ENCODE measurements at places on chromosomes 3 and 15.

DNA sequence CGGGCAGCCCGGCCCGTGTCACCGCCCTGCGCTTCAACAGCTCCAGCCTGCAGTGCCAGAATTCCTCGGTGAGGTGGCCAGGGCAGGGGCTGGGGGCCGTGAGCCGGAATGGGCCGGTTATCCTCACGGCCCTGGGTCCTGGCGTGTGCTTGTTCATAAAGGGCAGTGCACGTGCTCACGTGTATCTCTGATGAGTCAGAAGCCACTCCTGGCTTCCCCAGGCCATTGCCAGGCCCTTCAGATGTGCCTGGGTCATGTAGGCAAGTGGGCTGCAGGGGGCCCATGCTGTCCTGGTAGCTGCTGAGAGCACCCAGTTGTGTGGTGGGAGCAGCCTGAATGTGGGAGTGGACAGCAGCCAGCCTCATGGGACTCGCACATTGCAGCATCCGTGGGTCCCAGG lies 29.2 kb downstream of the PLXNA1 start:
- no peak for DNase-seq

DNA sequence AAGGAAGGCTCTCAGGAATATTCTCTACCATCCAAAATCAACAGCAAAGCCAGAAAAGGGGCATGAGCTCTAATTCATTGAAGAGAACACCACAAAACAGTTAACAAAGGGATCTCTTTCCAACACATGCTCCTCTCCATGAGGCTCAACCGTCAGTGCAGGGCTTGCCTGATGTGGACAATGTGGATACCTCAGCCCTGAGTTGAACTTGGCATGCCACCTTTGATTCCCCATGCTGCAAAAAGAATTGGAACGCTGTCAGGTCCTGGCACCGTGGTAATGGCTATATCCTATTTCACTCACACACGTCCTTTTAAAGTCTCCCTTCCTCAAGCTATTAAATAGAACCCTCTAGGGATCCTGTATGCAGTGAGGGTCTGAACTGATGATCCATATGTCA lies 30.7 kb upstream of the IP6K2 start:
- no peak for DNase-seq

- DNase-seq = no peak
Observed at GRCh38 chr3:130276203-130276803, 69.2 kb upstream of the COL6A5 start.

DNA sequence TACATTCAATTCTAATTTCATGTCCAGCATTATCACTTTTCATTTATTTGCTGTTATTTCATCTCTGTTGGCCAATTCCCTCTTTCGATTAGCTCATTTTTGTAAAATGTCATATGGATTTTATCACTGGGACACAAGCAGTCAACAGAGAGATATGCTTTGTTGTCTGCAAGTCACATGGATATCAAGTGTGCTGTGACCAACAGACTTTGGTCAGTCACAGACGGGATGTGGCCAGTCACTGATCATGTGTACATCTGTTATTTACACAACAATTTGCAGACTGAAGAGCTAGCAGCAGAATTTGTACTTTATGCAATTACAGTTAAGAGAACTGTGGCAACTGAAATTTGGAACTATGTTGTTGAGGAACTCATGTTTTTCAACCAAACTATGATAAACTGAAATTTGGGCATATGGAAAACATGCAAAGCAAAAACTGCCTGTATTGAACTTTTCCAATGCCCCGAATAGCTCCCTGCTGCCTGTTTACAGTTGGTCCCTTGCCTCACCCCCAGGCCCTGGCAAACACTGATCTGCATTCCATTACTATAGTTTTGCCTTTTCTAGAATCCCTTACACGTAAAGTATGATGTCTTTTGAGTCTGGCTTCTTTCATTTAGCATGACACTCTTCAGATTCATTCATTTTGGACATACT lies 104.4 kb downstream of the RPL22L1 start:
- DNase-seq = no peak

GRCh38 chr3:129942296-129942695 lies 32.2 kb upstream of the TRH start:
- peak; percentile 45 for DNase-seq

GRCh38 chr15:57156210-57156884 lies 220.0 kb upstream of the CGNL1 start:
- no peak for DNase-seq

- DNase-seq = no peak
Observed at GRCh38 chr3:195860456-195860855, 47.9 kb downstream of the TNK2 start.

DNA sequence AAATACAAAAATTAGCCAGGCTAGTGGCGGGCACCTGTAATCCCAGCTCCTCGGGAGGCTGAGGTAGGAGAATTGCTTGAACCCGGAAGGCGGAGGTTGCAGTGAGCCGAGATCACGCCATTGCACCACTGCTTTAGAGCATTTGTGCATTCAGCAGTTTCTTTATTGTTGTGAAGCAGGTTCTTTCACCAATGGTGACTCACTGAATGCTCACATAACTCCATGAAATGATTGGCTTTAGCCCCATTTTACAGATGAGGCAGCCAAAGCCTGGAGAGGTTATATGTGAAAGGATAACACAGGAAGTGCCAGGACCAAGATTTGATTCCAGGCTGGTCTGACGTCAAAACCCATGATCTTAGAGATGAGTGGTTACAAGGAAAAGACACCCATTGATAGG lies 195.2 kb downstream of the SLCO3A1 start:
- no peak for DNase-seq

- no peak for DNase-seq
Observed at GRCh38 chr15:22878103-22878502, 39.6 kb downstream of the NIPA2 start.

GRCh38 chr3:172283841-172284357 lies 164.4 kb downstream of the GHSR start:
- DNase-seq = no peak

- DNase-seq = no peak
Observed at GRCh38 chr3:113079218-113079961, 88.6 kb downstream of the GTPBP8 start.

DNA sequence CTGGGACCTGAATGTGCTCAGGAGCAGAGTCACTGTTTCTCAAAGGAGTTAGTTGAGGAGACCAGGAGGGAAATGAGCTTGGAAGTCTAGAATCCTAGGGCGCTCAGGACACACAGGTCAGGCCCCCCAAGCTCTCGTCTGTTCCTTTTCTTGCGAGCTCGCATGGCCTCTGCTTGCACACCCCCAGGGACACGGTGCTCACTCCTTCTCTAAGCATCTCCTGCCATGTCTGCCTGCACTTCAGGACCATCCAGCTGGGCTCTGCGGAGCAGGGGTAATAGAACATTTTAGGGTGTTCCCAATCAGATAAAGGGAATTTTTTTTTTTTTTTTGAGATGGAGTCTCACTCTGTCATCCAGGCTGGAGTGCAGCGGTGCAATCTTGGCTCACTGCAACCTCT lies 213.2 kb downstream of the XXYLT1 start:
- DNase-seq = no peak

GRCh38 chr3:32392536-32393302 lies 1.1 kb downstream of the CMTM7 start:
- DNase-seq = peak; percentile 51

DNA sequence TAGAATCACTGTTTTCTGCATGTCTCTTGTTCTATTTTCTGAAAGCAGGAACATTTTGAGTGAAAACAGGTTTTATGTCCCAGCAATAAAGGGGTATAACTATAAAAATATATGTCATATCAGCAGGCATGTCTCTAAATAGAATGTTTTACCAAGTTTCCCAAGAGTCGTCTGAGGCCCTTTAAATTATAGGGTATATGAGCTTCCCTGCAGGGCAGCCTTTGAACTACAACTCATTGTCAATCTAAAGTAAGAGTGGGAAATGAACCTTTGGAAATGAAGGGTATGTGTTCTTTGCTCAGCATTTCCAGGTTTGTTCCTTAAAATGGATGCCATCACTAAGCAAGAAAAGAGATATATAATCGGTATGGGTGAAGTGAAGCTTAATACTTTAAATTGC lies 138.6 kb downstream of the LSAMP start:
- DNase-seq = no peak

DNA sequence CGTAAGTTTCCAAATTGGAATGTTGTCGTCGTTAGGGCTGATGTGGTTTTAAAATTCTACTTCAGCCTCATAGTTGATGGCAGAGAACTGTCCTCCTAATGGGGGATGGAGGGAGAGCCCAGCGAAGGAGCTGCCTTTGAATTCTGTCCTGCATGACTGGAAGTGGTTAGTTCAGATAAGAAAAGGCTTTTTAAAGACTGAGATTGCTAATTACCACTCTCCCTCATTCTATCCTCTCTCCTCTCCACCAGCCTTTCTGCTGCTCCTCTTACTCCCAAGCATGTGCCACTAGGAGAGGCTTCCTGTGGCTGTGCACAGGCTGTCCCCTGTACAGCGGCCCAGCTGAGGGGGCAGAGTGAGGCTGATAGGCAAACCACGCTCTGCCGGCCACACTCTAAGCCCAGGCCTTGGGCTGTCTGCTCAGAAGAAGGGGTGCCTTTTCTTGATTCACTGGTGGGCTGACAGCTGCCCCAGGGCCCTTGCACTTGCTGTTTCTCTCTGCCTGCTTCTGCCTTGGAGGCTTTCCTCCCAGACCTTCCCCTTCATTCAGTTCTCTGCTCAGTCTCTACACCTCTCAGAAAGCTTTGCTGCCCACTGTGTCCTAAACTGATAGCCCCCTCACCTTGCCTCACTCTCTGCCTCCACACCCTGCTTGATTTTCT lies 8.7 kb upstream of the PAQR9 start:
- no peak for DNase-seq

DNA sequence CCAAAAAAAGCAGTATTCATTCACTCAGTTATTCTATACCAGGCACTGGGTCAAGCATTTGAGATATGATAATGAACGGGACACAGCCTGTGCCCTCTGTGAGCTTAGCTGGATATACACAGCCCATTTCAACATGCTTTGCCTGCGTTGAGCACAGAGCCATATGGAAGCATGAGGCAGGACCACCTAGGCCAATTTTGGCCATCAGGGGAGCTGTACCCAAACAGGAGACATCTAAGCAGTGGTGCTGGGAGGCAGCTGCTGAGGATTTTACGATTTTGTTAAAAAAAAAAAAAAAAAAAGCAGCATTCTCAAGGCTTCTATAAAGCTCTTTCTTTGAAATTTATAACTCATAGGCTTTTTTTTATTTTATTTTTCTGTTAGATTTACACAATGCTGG lies 87.2 kb upstream of the SLC2A2 start:
- DNase-seq = no peak

GRCh38 chr3:72345237-72345878 lies 502.9 kb downstream of the SHQ1 start:
- no peak for DNase-seq

DNA sequence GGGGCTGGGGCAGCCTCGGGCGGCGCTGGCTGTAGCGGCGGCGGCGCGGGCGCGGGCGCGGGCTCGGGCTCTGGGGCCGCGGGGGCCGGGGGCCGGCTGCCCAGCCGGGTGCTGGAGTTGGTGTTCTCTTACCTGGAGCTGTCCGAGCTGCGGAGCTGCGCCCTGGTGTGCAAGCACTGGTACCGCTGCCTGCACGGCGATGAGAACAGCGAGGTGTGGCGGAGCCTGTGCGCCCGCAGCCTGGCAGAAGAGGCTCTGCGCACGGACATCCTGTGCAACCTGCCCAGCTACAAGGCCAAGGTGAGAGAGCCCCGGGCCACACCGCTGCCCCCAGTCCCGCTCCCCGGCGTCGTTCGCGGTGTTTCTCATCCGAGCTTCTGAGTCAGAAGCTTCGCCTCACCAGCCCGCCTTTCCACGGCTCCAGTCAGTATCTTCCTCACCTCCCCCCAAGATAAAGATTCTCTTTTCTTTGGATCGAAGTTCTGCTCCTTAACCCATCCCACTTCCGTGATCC lies 600 bp downstream of the FBXO45 start:
- DNase-seq = peak; percentile 51

DNA sequence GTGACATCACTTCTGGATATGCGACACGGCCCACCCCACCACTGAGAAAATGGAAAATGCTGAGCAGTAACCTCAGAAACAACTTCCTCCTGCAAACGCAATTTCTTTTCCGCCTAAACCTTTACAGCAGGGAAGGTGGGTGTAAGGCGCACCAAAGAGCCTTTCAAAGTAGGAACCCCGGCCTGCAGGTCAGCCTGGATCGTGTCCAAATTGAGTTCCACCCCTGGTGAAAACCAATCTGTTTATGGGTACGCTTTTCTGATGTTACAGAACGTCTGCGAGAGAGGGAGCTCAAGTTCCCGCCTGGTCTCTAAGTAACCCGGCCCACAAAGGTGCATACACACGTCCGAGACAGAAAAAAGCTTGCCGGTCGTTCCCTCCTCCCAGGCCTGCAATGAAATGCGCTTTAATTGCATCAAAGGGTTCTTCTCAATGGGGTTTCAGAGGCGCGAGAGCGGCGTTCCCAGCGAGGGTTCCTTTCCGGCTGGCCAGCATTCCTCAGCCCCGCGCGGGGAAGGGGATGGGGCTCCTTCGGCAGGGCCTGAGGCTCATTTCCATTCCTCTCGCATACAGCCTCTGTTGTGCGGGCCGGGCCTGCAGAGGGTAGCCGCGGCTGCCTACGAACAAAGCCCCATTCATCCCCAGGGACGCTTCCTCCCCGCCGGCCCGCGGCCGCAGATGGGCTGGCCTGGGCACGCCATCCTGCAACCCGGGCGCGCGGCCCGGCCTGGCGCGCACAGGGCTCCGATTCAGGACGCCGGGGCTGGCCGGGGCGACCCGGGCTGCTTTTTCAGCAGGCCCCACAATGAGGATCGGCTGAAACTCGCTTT lies 138.1 kb downstream of the TMCO5A start:
- peak; percentile 37 for DNase-seq

- DNase-seq = no peak
Observed at GRCh38 chr3:33067484-33067883, 29.5 kb downstream of the GLB1 start.

DNA sequence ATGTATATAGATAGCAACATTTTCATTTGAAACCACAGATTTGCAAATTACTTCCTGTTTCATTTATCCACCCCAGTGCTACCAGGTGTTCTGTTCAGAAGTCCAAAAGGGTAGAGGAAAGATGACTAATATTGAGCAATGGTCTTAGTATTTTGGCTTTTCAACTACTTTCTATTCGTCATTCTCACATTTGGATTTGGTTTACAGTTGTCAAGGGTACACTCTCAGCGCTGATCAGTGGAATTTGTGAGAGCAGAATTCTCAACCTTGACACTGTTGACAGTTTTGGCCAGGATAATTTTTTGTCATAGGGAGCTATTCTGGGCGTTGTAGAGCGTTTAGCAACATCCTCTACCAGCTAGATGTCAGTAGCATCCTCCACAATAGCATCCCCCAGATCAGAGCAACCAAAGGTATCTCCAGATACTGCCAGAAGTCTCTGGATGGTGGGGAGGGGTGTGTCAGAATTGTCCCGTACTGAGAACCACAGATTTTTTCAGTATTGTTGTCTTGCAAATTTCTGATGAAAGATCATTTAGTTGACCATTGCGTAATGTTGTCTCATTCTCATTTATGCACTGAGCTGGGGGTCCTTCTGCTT lies 4.2 kb downstream of the HMCES start:
- peak; percentile 44 for DNase-seq

GRCh38 chr15:64017591-64018163 lies 28.6 kb downstream of the DAPK2 start:
- DNase-seq = no peak

GRCh38 chr3:127386490-127386889 lies 98.6 kb upstream of the PRR20G start:
- DNase-seq = no peak
